ENCODE measurements at places on chromosomes 4 and X.

DNA sequence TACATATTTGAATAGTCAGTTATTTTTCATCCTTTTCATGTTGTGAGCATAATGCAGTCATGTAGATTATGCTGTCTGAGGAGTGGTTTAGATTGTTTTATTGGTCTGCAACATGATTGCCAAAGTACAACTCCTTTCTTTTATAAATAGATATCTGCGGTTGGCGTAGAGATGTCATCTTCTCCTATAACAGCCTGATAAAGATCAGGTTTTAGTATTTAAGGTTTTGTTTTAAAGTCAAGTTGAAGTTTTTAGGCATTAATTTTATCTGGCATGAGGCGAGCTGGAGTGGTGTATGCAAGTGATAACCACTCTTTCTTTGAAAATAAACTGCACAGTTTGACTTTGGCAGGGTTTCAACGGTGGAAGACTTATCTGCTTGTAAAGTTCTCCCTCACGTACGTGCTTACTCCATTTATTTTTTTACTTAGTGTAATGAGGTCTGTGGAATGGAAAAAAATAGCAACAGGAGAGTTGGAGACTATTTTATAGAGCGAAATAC is 126.3 kb downstream of the FBXO8 start:
- no peak for DNase-seq

DNA sequence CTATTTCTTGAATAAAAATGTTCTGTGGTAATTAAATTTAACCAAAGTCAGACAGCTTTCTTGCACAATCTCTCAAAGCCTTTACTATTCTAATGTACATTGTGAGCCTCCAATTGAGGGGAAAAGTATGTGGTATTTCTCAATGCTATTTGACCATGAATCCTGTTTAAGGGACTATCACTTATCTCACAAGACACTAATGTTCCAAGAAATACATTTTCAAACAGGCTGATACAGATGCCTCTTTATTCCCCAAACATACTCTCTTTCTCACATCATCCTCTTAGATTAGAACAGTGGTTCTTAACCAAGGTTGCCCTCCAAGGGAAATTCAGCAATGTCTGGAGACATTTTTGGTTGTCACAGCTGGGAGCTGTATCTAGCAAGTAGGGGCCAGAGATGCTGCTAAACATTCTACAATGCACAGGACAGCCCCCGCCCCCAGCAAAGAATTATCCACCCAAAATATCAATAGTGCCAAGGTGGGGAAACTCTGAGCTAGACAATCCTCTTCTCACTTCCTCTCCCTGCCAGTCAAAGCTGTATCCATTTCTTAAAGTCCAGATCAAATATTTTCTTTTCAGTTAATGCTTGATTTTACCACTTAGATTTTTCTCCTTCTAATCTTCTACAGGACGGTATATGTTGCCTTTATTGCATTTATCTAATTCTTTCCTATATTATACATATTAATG is 129.2 kb upstream of the TRIM2 start:
- DNase-seq, result no peak

GRCh38 chrX:107566604-107567262 is 61.6 kb upstream of the PRPS1 start:
- no peak for DNase-seq

- no peak for DNase-seq
Observed at GRCh38 chr4:1291091-1291490, 1.4 kb downstream of the MAEA start.

Data from nephron progenitor cell (in vitro differentiated cells).